ENCODE measurements at places on chromosomes 6 and 20. TPM values are rescaled to one million over a fixed set of nuclear protein-coding genes. Genes with fewer than 3 reads are reported as not detected.

- peak; percentile 49 for DNase-seq
Measured at GRCh38 chr6:27667657-27668441, 194.9 kb upstream of the ZNF184 start.

GRCh38 chr20:49951151-49951550, 15.0 kb downstream of the RNF114 start:
- DNase-seq, result peak; percentile 84

DNA sequence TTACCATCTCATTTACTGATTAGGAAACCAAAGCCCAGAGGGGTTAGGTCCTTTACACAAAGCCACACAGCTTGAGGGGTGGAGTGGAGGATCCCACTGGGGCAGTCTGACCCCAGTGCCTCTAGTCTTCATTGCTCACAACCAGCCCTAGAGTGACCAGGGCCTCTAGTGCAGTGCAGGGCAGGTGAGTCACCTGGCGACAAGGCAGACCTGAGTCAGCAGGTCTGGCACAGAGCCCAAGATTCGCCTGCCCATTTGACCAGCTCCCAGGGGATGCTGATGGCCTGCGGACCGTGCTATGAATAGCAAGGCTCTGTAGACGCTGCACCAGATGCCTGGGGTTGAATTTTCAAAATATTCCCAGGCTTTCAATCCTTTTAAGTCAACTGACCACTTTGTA, 29.9 kb downstream of the CDH26 start:
- DNase-seq, result peak; percentile 90

DNA sequence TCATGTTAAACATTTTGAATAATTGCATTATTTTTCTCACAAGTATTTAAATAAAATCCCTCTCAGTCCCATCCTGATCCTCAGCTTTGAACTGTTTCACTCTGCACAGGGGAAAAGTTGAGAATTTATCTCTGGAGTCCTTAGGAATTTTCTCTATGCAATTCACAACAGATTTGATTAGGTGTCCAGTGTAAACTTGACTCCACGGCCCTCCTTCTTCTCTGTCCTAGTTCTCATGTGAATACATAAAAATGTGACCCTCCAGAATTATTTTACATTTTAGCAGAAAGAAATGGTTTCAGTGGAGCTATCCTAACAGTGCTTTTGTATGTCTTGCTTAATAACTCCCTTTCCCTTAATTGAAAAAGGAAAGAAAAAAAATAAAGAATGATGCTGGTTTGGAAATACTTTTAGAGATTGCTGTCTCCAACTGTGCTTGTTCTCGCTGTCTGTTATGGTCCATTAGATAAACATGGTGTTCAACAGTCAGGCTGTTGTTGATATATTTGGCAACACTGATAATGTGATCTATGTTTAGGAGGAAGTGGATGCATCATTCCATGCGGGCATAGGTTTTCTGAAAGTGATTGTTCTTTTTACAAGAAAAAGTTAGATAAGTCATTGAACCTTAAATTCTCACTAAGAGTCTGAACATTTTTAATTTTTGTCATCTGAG, 599.4 kb upstream of the CITED2 start:
- DNase-seq, result peak; percentile 92

SLC22A23 gene
- 0.54 TPM for total RNA-seq

UST gene
- 14.4 TPM for total RNA-seq

RSPO3 gene
- 0.42 TPM for total RNA-seq

All from M059J (cell line).